ENCODE measurements at places on chromosomes 4 and X. TPM values are rescaled to one million over a fixed set of nuclear protein-coding genes. Genes with fewer than 3 reads are reported as not detected.

- no peak for DNase-seq
Measured at GRCh38 chr4:38130884-38131283, 170.7 kb downstream of the PTTG2 start.

- DNase-seq: no peak
Measured at GRCh38 chr4:184357772-184358171, 116.6 kb downstream of the IRF2 start.

GRCh38 chr4:2810388-2810787, 17.5 kb downstream of the SH3BP2 start:
- DNase-seq: no peak

DNA sequence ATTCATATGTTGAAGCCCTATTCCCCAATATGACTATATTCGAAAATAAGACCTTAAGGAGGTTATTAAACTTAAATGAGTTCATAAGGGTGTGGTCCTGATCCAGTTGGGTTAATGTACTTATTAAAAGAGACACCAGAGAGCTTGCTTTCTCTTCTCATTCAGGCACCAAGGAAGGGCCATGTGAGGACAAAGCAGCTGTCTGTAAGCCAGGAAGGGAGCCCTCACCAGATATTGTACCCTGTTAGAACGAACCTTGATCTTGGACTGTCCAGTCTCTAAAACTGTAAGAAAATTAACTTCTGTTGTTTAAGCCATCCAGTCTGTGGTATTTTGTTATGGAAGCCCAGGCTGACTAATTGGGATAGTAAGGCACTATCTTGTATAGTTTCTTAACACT, 9.1 kb upstream of the YTHDC1 start:
- no peak for DNase-seq

GRCh38 chrX:155001873-155002272, 20.6 kb downstream of the F8 start:
- no peak for DNase-seq

- no peak for DNase-seq
Measured at GRCh38 chr4:173449380-173449717, 50.4 kb upstream of the SCRG1 start.

- no peak for DNase-seq
Measured at GRCh38 chrX:13590914-13591313, 21.5 kb downstream of the EGFL6 start.

DNA sequence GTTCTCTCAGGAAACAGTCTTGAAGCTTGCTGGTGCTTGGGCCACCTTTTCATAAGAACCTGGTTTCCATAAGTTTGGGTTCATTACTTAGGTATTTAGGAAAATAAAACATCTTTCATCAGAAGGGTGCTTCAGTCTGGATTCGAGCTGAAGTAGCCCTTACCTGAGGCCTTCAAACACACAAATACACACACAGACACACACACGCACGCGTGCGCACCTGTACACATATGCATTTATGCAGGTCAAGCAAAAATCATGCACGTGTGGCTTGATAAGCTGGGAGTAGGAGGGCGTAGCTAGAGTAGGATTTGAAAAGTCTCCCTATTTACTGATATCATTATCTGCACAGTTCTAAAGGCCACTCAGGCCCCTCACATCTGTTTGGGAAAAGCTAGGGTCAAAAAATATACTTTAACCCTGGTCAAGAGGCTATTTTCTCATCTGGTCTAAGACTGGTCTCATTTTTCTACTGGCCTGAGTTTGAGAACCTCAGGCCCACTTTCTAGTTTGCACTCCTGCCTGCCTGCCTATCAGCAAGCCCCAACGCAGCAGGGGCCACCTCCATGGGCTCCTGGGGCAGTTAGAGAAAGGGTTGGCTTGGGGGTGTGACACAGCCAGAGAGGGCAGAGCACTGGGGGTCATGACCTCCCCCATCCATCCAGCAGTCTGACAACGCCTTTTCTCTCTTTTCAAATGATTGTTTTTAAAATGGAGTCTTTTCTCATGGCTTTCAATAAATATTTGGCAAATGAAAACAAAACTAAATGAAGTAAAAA, 64.3 kb downstream of the RASL11B start:
- no peak for DNase-seq

GRCh38 chrX:30967516-30967915, 78.5 kb upstream of the TAB3 start:
- DNase-seq: no peak

GRCh38 chr4:103853627-103854026, 133.8 kb upstream of the TACR3 start:
- no peak for DNase-seq

GRCh38 chrX:133813971-133814370, 171.4 kb downstream of the GPC3 start:
- no peak for DNase-seq

The UGT2A2 gene
- total RNA-seq: not detected

The DOK7 gene
- total RNA-seq: not detected

The ARSD gene
- total RNA-seq: 3.2 TPM

The IL2 gene
- total RNA-seq: not detected

The F11 gene
- total RNA-seq: 0.99 TPM

The TGIF2LX gene
- total RNA-seq: not detected
